T-helper 17 cell (primary cell): ENCODE measurements at places on chromosomes 12 and 14. TPM values are rescaled to one million over a fixed set of nuclear protein-coding genes. Genes with fewer than 3 reads are reported as not detected.

Gene OAS3
- total RNA-seq: 26.6 TPM

GRCh38 chr12:12008931-12009611, 61.7 kb upstream of the BCL2L14 start:
- no peak for DNase-seq

DNA sequence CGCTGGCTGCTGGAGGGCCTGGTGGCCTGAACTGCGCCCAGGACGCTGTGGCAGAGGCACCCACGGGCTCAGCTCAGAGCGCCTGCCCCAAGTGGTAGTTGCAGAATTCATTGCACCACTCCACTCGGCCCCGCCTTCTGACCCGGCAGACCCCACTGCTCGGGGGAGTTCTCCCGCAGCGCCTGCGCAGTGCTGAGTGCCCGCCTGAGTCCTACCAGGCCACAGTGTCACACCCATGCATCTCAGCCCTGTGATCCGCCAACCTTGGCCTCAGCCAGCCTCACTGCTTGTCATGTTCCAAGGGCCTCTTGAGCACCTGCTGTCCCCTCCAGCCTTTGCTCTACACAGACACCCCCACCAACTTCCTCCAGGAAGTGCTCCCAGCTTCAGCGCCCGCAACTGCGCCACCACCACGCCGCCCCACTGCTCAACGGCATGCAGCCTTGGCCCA, 12.2 kb downstream of the DEGS2 start:
- DNase-seq: peak; percentile 46

GRCh38 chr14:66284346-66284745, 201.8 kb upstream of the CCDC196 start:
- no peak for DNase-seq

Gene LRP1-AS
- total RNA-seq: not detected

DNA sequence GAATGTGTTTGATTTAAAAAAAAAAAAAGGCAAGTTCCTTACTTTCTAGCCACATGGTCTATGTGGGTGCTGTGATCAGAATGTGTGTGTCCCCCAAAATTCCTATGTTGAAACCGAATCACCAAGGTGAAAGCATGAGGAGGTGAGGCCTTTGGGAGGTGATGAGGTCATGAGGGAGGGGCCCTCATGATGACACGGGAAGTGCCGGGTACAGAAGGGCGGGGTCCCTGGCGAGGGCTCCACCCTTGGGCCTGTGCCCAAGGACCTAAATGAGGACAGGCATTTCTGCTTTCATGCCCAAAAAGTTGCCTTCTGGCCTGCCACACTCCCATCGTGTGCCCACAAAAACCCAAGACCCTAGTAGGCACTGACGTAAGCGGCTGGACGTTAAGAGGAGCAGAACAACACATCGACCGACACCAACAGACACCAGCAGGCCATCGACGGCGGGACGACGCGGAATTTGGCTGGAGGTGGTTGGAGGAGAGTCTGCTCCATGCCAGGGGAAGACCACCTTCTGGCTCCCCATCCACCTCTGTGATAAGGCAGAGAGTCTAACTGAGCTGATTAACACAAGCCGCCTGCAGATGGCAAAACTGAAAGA, 211.8 kb downstream of the FOXN3 start:
- no peak for DNase-seq

Gene LRRC9
- not detected for total RNA-seq

- DNase-seq: no peak
Measured at GRCh38 chr14:93458234-93458633, 27.5 kb downstream of the UNC79 start.

Gene TAS2R13
- 1.4 TPM for total RNA-seq

DNA sequence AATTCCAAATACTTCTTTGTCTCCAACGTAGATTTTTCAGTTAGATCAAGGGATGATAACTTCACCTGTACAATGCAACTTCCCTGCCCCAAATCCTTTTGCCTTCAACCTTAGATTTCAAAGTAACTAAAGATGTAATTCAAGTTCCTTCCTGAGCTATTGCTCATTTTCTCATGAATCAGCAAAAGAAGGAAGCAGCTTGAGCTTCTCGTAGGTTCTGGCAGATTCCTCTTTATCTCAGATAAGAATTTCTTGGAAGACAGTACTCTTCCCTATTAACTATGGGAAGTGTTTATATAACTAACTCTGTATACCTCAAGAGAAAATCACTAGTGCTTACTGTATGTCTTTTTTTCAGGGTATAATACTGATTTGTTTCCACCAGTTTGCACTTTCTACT, 203.8 kb downstream of the RASSF9 start:
- no peak for DNase-seq

DNA sequence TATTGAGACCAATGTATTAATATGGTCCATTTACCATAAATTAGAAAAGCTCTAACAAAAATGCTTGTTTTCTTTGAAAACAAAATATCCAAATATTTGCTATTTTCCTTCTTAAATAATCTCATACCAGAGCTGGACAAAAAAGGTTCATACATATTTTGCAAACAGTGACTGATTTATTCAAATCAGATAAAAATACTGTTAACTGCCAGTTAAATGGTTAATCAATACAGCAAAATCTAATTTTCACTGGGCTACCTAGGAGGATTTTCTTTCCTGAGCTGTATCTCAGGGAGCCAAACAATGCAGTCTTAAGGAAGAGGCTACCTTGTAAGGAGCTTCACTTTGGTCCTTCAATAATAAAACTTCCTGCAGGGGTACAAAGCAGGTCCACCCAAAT, 2.0 kb downstream of the FERMT2 start:
- no peak for DNase-seq

DNA sequence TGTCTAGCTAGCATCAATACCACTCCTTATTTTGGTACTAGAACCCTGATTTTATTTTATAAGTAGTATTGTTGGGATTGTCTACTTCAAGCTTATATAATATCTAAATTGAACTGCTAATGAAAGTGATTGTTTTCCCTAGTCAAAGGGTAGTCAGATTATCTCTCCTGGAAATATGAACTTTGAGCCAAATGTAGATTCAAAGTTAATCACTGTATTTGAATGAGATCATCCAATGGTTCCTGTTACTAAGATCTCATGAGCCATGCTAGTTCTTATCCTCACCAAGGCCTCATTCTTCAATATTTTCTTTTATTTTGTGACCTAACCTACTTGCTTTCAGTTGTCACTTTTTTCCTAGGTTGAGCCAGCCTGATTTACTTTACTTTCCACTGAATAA, 276.7 kb downstream of the RASSF9 start:
- DNase-seq: no peak
